ENCODE measurements at places on chromosomes 12 and 14.
A peak's percentile ranks its signal among the peaks of the same experiment; 100 is the strongest.

- DNase-seq = peak; percentile 53
Observed at GRCh38 chr14:24339284-24340151, at the start of gene RIPK3. RIPK3 (minus strand) TSS chr14:24339991; CDS start chr14:24339826, 165 bp downstream.

GRCh38 chr12:22577667-22578066 lies 33.3 kb upstream of the C2CD5 start:
- DNase-seq = no peak

- DNase-seq = no peak
Observed at GRCh38 chr12:88501972-88502938, 78.0 kb downstream of the KITLG start.

- DNase-seq = no peak
Observed at GRCh38 chr12:62899568-62900390, 35.2 kb downstream of the PPM1H start.

- DNase-seq = no peak
Observed at GRCh38 chr14:73452341-73453186, 5.8 kb downstream of the NUMB start.

GRCh38 chr12:106903241-106903945 lies 52.3 kb upstream of the TMEM263 start:
- DNase-seq = peak; percentile 63

DNA sequence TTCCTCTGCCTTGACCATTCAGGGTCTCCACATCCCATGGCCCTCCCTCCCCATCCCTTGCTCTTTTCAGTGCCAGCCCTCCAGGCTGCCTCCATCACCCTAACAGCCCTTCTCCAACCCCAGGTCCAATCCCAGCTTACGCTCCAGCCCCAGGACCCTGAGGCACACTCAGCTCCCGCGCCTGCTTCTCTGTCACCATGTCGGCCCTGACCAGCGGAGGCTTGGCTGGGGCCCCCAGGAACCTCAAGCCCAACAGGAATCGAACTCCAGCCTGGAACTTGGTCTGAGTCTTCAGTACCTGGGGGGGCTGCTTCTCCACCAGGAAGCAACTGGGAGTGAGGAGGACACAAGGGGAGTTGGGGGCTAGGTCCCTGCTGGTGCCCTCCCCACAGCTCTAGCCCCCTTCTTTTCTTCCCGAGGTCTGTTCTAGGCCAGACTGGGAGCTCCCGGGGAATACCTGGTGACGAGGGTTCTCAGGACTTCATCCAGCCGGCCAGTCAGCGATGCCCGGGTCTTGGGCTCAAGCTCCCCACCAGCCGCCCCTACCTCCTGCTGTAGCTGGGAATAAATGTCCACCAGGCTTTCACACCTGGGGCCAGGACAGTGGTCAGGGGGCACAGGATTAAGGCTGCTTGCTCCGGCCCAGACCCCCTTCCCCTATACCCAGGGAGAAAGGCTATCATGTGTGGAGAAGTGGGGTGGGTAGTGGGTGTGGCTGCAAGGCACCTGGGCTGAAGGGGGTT lies 6.0 kb downstream of the STAT6 start:
- DNase-seq = no peak

- no peak for DNase-seq
Observed at GRCh38 chr14:96852823-96853422, 55.7 kb downstream of the VRK1 start.

DNA sequence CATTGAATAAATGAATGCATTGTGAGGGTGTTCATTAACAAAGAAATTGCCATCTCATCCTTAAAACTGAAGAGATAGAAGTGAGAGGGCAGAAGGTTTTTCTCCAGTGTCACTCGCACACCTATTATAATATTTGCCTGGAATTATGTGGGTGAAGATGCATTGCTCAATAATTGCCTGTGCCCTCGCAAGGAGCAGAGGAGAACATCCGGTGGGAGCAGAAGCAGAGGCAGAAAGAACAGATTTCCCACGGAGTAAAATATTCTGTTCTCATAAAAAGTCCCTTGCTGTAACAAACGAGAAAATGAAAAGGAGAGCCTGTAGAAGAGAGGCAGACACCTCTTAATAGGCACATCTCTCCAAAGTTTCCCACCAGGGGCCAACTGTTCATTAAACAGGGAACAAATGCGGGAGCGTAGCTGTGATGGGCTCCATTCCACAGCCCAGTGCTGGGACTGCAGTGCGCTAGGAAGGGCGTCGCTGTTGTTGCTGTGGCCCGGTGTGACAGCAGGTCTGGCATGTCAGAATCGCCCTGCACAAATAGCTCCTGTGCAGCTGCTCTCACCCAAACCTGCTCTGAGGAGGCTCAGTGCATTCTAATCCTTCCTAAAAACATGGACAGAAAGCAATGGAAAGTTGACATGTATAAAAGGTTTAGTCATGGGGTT lies 359.8 kb downstream of the APAF1 start:
- no peak for DNase-seq

- peak; percentile 73 for DNase-seq
Observed at GRCh38 chr12:52884526-52885293, 20.2 kb downstream of the KRT8 start.

GRCh38 chr12:1862973-1863372 lies 42.6 kb downstream of the LRTM2 start:
- no peak for DNase-seq

Measured in activated CD4-positive, alpha-beta T cell treated with anti-CD3 and anti-CD28 coated beads for 1 hour (primary cell).